M059J (cell line): ENCODE measurements at places on chromosomes 6 and 20. TPM values are rescaled to one million over a fixed set of nuclear protein-coding genes. Genes with fewer than 3 reads are reported as not detected.

MOG gene
- total RNA-seq, result not detected in 2 replicates

- peak; percentile 98 for DNase-seq
Measured at GRCh38 chr6:113361014-113361645, 496.0 kb upstream of the MARCKS start.

GRCh38 chr6:29142309-29142708 is 28.4 kb upstream of the OR2J2 start:
- peak; percentile 46 for DNase-seq

DNA sequence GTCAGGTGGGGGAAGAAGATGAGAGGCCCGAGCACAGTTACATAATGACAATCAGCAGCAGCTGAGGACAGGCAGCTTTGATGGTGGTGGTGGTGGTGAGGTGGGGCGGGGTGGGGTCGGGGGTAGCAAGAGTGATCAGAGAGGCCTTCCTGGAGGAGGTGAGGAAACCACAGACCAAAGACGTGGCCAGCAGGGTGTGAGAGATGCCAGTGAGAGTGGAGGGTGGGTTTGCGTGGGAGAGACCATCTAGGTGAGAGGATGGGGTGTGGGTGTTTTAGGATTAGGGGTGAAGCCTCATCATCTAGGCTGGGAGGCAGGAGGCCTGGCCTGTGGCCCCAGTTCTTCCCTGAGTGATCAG is 76.0 kb upstream of the TOX2 start:
- no peak for DNase-seq

GRCh38 chr6:153634416-153634815 is 404.6 kb upstream of the OPRM1 start:
- no peak for DNase-seq
